ENCODE measurements at places on chromosomes 16 and 17.
A peak's percentile ranks its signal among the peaks of the same experiment; 100 is the strongest.

DNA sequence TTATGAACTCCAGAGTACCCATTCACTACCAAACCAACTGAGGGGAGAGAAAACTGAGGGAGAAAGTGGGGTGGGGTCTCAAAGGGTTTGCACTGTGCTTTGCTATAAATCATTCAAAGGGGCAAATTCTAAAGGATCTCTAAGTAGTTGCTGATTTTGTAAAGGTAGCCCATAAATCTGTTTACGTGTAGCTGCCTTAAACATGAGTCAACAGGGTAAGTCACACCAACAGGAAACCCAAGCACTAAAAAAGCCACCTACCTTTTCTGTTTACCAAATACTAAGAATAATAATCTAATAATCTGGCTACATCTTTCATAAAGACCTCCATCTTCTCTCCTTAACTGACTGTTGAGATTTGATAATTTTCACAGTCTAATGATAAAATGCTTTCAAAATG, 8.4 kb upstream of the HSBP1 start:
- no peak for DNase-seq

DNA sequence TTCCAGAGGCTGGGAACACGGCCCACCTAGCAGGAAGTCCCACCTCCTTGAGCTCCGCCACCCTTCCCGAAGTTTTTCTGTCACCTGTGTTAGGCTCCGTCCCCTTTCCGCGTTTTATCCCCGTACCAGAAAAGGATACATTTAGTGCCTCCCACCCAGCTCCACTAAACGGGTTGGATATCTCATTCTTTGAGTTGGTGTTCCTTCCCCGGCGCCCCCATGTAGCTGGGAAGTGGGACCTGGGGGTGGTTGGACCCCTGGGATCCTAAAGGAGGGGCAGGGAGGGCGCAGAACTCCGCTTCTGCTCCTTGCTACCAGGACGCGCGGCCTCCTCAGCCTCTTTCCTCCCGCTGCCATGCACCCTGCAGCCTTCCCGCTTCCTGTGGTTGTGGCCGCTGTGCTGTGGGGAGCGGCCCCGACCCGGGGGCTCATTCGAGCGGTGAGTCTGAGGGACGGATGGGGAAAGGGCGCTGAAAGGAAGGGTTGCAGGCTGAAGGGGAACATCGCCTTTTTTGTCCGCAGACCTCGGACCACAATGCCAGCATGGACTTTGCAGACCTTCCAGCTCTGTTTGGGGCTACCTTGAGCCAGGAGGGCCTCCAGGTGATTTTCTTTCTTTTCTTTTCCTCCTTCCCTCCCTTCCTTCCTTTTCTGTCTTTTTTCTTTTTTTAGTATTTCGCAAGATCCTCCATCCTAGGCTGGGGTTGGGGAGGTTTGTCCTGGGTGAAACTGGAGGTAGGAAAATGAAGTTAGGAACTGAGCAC, 669 bp downstream of the RNF167 start:
- DNase-seq, result no peak

GRCh38 chr16:88864521-88864920, 1.9 kb downstream of the PABPN1L start:
- DNase-seq, result no peak

DNA sequence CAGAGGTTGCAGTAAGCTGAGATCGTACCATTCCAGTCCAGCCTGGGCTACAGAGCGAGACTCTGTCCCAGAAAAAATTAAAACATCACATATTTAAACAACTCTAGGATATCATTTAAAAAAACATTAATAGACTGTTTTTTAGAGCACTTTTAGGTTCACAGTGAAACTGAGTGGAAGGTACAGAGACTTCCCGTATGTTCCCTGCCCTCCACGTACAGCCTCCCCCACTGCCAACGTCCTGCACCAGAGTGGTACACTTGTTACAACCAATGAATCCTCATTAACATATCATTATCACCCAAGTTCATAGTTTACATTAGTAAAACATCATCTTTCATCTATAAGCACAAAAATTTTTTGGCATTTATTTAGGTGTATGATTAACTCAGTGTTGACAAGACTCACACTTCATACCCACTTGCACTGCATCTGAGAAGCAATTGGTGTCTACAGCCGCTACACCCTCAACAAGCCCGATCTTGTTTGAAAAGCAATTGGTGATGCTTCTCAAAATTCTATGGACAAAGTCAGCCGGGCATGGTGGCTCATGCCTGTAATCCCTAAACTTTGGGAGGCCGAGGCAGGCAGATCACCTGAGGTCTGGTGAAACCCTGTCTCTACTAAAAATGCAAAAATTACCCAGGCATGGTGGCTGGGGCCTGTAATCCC, 39.9 kb upstream of the STH start:
- DNase-seq, result no peak

GRCh38 chr16:68350813-68351350, 40.1 kb downstream of the PRMT7 start:
- no peak for DNase-seq

- no peak for DNase-seq
Measured at GRCh38 chr17:41061964-41062363, 2.0 kb upstream of the KRTAP2-3 start.

DNA sequence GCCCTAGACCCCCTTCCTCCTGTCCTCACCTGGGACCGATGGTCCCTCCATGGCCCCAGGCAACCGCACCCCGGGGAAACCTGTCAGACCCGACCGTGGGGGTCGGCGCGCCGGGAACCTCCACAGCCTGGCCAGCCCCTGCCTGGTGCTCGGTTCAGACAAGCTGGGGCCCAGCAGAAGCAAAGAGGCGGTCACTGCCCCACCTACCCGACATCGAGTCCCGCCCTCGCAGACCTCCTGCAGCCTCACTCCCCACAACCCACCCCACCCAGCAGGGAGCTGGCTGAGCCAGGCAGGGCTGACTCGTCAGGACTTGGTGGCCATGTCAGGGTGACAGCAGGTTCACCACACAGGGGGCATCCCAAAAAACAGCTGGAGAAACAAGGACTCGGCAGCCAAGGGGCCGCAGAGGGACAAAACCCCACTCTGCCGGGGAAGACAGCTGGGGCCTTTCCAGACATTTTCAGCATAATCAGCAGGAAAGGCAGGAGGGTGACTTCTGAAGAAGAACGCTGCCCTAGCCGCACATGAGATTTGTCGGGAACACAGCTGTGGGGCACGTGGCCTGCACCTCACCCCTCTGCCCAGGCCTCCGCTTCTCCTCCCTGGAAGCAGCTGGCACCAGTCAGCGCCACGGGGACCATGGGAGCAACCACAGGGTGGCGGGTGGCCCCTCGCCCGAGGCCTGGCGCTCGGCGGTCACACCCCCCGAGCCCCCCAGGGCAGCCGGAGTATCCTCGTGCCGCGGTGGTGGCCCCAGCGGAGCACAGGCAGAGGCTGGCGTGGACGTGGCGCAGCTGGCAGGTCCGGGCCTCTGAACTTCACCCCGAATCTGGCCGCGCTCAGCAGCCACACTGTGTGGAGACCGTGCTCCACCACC, 22.9 kb downstream of the GNPTG start:
- DNase-seq, result no peak

GRCh38 chr17:58702045-58702476, 9.7 kb downstream of the RAD51C start:
- no peak for DNase-seq

- DNase-seq, result no peak
Measured at GRCh38 chr17:31517524-31517923, 126.0 kb downstream of the RAB11FIP4 start.

DNA sequence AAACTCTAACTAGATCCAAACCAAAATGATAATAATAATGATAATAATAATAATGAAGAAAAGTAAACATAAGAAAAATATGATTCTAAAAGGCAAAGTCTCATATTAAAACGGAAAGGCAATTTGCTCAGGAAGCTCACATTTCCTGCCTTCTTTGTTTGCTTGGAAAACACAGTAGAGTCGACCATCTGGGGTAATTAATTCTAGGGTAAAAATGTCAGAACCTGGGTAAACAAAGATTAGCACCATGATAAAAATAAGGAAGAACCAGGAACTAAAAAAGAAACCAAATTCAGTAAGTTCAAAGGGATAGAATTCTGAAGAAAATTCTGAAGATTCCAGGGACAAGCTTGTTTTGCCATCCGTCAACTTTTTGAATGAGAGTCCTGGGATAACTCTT, 16.2 kb downstream of the KRABD2 start:
- no peak for DNase-seq

DNA sequence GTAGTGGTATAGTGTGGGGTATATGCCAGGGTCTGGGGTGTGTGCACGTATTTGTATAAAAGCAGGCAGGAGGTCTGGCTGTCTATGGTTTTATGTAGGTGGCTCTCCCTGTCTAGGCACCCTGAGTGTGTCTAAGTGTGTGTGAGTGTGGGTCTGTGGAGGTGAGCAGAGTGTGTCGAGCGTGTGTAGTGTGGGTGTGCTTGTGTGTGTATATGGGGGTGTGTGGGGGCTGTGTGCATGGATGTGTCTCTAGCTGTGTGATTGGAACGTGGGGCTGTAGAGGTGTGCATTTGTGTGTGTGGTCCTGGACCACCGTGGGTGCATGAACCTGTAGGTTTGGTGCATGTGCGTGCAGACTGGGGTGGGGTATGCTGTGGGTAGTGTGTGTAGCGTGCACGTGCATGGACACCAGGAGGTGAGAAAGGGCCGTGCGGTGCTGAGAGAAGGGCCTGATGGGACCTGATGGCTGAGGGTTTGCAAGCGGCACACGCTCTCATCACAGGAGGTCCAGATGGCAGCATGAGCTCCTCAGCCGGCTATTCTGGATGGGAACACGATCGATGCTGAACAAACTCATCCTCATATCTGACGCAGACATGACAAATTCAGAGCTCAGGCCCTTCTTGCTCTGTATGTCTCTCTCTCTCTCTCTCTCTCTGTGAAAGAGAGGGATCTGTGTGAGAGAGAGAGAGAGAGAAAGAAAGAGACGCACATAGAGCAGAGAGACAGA, 27.7 kb downstream of the SPACA3 start:
- DNase-seq, result no peak

DNA sequence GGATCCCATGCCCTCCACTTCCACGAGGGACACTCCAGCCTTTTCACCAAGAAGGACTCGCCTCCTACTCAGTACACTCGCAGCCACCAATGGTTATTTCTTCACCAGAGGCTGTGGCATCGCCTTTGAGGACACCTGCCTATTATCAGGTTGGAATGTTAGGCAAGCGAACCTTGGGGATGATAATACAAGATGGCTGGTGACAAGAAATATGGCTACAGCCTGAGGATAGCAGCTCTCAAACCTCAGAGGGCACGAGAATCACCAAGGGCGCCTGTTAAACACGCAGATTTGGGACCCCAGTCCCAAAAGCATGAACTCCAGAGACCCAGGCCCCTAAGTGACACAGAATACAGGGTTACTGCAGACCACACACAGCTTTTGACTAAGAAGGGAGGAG, 58.1 kb downstream of the CYTH1 start:
- DNase-seq, result no peak

- DNase-seq, result no peak
Measured at GRCh38 chr17:19354748-19355147, 7.8 kb downstream of the B9D1 start.

DNA sequence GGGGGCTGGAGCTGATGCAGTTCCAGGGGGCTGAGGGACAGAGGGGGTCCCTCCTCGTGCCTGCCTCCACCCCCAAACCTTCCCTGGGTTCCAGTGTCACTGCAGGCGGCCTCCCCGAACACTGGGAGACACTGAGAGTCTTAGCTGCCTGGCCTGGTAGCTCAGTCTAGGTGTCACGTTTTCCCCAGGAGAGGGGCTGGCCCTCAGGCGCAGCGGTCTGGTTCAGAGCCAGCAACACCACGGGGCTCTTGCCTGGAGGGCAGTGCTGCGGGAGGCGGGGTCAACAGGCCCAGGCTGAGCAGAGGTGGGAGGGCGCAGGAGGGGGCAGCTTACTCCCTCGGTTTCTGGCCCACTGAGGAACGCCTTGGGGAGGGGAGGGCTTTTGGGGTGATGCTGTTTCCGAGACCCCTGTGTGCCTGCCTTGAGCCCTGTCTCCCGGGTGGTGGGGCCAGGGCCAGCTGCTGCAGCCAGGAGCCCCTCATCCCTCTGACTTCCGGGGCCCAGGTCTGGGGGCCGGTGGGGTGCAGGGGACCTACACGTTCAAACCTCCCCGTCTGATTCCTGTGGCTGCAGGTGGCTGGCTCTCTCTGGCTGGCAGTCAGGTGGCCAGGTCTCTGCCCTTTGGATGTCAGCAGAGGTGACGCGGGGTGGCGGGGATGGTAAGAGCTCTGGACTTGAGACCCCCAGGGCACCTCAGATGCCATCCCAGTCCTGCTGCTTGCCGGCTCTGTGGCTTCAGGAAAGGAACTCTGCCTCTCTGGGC, 89.3 kb upstream of the GSE1 start:
- DNase-seq, result no peak

DNA sequence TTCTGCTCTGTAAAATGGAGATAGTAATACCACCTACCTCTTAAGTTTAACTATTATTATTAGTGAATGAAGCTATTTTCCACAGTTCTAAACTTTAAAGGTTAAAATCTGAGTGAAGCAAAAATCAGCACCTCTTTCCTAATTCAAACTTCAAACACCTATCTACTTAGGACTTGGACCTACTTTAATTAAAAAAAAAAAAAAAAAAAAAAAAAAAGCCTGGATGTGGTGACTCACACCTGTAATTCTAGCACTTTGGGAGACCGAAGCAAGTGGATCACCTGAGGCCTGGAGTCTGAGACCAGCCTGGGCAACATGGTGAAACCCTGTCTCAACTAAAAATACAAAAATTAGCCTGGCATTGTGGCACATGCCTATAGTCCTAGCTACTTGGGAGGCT, 5.0 kb upstream of the KANSL1 start:
- DNase-seq, result no peak

DNA sequence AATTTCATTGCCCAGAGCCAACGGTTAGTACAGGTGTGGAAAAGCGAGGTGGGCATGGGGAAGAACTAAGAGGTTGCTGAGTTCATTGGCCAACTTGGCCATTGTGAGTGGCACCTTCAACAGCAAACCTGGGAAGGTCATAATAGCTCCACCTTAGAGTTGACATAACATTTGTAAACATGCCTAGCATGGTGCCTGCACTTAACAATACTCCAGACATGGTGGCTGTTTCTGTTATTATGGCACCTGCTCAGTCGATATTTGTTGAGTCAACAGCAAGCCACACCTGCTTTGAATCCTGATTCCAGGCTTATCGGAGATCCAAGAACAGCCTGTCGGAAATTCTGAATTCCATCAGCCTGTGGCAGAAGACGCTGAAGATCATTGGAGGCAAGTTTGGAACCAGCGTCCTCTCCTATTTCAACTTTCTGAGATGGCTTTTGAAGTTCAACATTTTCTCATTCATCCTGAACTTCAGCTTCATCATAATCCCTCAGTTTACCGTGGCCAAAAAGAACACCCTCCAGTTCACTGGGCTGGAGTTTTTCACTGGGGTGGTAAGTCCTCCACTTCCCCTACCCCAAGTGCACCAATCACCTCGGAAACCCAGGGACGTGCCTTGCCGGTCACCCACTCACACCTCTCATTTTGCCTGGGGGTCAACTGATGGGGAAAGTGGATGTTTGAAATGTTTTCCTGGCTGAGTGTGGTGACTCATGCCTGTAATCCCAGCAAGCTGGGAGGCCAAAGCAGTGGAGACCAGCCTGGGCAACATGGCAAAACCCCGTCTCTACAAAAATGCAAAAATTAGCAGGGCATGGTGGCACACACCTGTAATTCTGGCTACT, 46.0 kb downstream of the TMC5 start:
- peak; percentile 90 for DNase-seq

GRCh38 chr16:75230471-75231110, 11.8 kb downstream of the CTRB1 start:
- no peak for DNase-seq
